Activated CD4-positive, CD25-positive, alpha-beta regulatory T cell treated with anti-CD3 and anti-CD28 coated beads, Interleukin-2, amount 50 U/mL, for 72 hours (primary cell): ENCODE measurements at places on chromosomes 16 and 17.

GRCh38 chr16:65118871-65119270, 3.0 kb downstream of the CDH11 start:
- DNase-seq: no peak

- no peak for DNase-seq
Measured at GRCh38 chr16:22232277-22233036, 26.4 kb downstream of the EEF2K start.

DNA sequence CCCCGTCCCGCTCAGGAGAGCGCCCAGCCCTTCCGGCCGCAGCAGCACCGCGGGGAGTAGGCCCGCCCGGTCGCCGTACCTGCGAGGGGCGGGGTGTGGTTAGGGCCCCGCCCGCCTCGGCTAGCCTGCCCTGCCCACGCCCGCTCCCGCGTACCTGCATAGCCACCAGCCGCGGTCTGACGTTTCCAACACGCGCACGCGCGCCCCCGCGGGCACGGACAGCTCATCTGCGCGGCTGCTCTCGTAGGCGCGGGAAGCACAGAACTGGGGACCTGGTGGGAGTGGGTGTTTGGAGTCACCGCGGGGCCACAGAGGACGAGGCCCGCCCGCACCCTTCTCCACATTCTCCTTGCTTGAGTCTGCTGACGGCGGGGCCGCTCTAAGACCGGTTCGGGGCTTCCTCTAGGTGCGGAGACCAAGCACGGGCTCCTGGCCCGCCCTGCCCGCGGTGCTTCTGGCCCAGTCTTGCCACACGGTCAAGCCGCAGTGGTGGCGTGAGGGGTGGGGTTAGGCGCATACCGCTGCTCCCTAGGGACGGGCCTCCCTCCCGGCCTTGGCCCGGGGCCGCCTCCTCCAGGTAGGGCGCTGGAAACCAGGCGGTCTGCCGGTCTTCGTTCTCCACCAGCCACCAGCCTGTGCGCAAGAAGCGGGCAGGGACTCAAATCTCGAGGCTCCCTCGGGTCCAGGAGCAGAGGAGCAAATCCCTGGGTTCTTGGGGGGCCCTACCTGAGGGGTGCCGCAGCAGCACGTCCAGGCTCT, 1.8 kb downstream of the NOXO1 start:
- no peak for DNase-seq

- DNase-seq: no peak
Measured at GRCh38 chr17:50712641-50713040, 4.9 kb upstream of the ANKRD40 start.
